Left lung (tissue), 14 donors: ENCODE measurements at places on chromosomes 3 and 15. TPM values are rescaled to one million over a fixed set of nuclear protein-coding genes. Genes with fewer than 3 reads are reported as not detected.

GPR149 gene
- total RNA-seq = not detected

- DNase-seq = no peak
These were observed 29.1 kb upstream of the SLC30A4 start for GRCh38 chr15:45551676-45552075.

DNA sequence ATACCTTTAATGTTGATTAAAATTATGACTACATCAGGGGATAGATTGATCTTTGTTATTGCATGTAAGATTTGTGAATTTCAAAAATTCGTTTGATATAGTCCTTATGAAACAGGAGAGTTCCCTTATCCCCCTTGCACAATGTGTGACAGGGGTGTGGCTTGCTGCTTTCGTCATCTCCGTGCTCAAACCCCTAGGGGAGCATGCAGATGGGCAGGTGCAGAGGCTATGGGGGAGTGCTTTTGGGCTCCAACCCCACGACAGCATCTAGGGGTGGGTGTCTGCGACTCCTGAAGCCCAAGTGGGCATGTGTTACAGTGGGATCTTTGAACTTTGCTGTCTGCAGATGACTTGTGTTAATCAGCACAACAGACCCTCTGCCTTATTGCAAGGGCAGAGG, 360.1 kb upstream of the GOLIM4 start:
- no peak for DNase-seq

- DNase-seq = no peak
These were observed 198.3 kb downstream of the OTOL1 start for GRCh38 chr3:161694682-161695564.

DNA sequence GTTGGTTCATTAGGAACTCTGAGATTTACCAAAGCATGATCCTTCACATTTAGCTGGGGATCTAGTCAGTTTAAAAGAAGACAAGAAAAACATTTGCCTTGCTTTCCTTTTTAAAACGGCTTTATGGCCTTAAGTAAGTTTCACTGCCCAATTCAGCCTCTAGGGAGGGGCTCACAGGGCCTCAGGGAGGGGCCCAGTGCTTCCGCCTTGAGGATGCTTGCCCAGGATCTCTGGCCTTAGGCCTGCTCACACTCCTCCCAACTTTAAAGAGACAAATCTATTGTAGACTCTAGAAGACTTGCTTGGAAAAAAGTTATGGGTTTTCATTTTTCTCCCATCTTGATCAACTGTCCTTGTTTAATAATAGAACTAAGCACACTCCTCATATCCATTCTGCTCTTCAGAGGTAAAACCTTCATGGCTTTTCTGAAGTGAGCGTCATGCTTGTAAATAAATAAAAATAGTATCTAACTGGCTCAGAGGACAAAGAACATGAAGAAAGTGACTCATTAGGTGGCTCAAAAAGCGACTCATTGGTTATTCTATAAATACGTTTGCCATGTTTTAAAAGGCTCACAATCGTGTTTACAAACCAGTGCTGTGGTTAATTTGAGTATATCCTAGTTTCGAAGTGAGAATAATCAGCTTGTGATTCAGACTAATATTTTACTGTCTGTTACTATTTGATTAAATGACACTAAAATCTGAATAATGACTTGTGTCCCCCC, 13.7 kb downstream of the PDHB start:
- DNase-seq = no peak

C2CD4A gene
- total RNA-seq = 0.79 TPM

CA12 gene
- 20.5 TPM for total RNA-seq

TBCCD1 gene
- 11.6 TPM for total RNA-seq

DNA sequence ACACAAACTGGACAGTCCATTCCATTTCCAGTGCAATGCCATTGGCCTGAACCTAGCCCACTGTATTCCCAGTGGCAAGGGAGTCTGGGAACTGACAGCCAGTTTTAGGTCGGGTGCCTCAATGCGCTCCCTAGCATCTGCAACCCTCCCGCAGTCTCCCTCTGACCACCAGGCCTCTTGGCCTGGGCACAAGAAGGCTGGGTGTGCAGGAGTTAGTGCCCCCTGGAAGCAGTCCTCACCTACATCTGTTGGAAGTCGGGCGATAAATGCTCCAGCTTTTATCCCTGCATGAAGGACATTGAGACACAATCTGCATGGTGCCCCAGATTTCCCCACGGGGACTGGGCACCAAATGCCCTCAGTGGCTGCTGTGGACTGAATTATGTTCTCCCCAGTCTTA, 12.7 kb downstream of the C3orf22 start:
- DNase-seq = no peak
